ENCODE measurements at places on chromosomes 5 and 9. TPM values are rescaled to one million over a fixed set of nuclear protein-coding genes. Genes with fewer than 3 reads are reported as not detected.

Gene CBY3
- polyA plus RNA-seq: not detected

DNA sequence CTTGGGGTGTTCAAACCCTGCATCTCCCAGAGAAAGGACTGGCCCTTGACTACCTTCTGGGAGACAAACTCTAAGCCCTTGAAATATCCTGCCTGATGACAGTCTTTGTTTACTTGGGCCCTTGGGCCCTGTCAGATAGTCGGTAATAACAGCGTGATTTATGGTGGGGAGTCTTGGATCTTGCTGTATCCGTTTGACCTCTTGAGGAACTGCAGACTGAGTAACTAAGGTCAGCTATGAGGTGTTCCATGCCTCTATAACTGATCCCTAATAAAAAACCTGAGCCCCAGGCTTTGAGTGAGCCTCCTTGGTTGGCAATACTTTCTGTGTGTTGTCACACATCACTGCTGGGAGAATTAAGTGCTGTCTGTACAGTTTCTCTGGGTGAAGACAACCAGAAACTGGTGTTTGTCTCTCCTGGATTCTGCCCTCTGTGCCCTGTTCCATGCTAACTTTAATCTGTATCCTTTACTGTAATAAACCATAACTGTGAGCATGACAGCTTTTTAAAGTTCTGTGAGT, 56.2 kb upstream of the ANKRD33B start:
- peak; percentile 58 for DNase-seq

DNA sequence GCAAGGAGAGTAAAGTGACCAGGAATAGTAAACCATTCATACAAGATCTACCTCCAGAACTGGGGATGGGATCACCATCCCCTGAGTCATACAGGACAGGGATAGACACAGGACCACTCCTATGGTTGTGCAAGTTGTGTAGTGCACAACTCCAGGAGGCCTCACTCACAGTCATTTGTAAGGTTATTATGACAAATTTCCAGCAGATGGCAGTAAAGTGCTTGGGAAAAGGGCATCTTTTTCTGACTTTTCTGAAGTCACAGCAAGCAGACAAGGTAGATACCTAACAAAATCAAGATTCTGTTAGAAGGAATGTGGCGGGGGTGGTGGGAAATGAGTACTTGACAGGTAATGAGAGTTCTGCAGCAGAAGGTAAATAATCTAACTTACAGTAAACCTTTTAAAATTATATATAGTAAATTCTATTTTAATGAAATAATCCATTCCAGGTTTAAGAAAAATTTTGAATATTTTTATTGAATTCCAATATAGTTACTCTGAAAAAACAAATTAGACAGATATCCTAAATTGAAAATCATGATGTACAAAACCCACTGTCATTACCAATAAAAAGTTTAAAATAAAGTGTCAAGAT, 16.7 kb upstream of the KIF27 start:
- peak; percentile 62 for DNase-seq

Gene PCDHGB5
- 21.1 TPM for polyA plus RNA-seq

- DNase-seq: peak; percentile 45
Measured at GRCh38 chr9:127447416-127448111, 3.6 kb downstream of the RPL12 start.

DNA sequence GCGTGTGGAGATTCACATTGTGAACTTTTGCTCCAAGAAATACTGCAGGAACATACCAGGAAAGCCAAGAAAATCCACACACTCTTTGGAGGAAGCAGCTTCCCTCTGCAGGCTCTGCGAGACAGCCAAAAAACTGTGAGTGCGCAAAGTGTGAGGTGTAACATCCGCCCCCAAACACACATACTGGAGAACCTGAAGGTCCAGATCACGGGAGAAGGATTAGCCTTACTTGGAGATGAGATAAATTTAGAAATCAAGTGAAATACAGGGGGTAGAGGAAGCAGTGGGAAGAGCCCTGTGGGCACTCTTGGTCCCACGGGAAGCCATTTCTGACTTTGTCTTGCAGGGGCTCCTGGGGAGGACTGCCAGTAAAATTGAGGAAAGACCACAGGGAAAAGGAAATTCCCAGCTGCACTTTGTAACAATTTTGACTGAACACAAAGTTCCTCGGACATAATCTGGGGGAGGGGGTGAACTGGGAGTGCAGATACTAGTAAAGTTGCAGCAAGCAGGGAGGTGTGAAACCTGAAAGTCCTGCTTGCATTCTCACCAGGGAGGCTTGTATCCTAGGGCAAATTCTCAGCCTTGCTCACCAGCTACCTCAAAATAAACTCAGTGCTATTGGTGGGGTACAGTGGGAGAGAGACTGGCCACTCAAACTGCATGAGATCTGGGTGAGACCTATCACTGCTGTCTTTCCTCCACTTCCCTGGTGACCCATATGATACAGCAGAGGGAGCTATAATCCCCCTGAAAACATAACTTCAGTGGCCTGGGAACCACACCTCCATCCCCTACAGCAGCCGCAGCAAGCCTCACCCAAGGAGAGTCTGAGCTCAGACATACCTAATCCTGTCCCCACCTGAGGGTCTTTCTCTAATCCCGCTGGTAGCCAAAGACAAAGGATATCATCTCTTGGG, 109.1 kb downstream of the ALDH1A1 start:
- no peak for DNase-seq

DNA sequence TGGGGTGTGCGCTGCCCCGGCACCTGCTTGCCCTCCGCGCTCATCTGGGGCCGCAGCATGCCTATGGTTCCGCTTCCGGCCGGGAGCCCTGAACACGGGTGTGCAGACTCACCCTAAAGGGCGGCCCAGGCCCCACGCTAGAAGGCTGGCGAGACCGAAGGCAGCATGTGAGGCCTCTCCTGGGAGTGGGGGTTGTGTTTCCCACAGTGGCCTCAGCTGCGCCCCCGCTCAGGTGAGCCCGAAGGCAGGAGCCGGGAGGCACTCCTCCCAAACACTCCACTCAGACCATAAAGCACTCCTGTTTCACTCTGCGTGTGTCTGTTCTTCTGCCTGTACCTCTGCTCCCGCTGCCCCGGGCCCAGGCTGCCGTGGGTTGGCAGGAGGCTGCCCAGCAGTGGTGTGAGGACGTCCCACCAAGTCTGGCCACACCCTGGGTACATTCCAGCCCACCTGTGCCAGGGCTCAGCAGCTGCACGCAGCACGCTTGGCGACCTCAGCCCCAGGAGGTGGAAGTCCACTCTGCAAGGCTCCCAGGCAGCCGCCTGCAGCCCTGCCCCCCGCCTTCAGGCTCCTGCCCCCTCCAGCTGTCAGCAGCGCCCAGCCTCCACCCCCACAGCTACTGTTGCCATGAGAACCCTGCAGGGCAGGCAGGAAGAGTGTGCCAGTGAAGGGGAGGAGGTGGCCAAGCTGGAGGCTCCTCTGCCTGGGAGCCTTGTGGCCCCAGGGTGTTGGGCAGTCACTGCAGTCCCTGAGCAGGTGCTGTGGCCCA, 1.2 kb upstream of the AJM1 start:
- peak; percentile 62 for DNase-seq

Gene GALNT12
- polyA plus RNA-seq: 2.3 TPM

DNA sequence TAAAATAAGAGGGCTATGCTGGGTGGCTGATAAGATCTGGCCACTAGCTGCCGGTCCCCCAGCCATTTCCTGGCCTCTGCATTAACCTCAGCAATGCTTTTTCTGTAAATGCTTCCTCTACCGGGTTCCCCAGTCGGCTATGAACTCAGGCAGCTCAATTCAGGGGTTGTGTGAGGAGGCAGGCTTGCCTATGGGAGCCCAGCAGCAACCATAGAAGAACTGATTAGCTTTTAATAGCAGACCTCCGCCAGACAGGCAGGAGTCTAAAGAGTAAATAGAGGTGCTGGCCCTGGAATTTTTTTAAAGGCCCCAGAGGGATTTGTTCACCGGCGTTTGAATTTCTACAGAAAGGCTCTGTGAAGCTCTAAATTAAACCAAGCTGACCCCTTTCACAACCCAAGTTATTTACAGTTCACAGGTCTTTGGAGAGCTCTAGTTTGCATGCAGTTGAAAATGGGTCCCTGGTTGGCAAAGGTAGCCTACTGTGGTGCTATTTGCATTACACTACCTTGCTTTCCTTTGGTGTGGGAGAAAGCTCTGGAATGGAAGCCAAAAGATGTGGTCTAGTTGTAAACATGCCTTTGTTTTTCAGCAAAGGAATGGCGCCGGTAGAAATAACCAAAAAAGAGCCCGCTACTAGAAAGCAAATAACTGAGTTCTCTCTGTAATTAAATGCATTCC, 289.7 kb upstream of the SEMA6A start:
- no peak for DNase-seq

- DNase-seq: peak; percentile 31
Measured at GRCh38 chr5:54113060-54113459, 197.3 kb downstream of the ARL15 start.

DNA sequence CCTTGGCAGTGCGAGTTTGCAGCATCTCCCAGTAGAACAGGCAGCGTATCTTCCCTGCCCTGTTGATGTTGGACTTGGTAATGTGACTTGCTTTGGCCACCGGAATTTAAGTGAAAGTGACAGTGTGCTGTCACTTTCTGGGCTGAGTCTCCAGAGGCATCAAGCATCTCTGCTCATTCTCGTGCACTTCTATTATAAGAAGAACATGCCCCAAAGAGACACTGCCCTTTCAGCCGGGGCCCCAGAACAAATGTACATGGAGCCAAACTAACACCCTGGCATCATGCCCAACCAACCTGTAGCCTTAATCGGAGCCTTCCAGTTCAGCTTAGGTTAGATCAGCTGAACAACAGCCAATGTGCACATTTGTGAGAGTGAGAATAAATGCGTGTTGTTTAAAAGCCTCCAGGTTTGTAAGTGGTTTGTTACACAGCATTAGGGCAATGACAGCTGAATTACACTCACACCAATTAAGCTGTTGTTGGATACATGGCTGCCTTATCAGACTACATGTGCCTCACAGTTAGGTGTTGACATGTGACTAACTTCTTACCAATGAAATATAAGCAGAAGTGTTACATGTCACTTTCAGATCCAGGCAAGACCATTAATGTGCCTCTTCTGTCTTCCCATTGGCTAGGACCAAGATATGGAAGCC, 22.1 kb upstream of the FRMD3 start:
- DNase-seq: no peak

Gene CXCL14
- polyA plus RNA-seq: not detected

Gene DAPK1
- polyA plus RNA-seq: 0.01 TPM
